HFFc6 (cell line): ENCODE measurements at places on chromosomes 7 and 10. TPM values are rescaled to one million over a fixed set of nuclear protein-coding genes. Genes with fewer than 3 reads are reported as not detected.

The CD36 gene
- total RNA-seq, result 0.82 to 3.5 TPM (median 1.5 TPM) in 3 replicates

The FOXI2 gene
- total RNA-seq, result not detected in 3 replicates

GRCh38 chr7:132270517-132270916 is 305.8 kb downstream of the PLXNA4 start:
- no peak for DNase-seq
- no peaks in the 10 kb centered on the region for H3K36me3 ChIP-seq
- H3K27me3 ChIP-seq, result peaks cover 6% of the 10 kb centered on the region
- no peak overlapping the region for H3K4me3 ChIP-seq
- no peak overlapping the region for H3K27ac ChIP-seq

The RGR gene
- not detected in 3 replicates for total RNA-seq

DNA sequence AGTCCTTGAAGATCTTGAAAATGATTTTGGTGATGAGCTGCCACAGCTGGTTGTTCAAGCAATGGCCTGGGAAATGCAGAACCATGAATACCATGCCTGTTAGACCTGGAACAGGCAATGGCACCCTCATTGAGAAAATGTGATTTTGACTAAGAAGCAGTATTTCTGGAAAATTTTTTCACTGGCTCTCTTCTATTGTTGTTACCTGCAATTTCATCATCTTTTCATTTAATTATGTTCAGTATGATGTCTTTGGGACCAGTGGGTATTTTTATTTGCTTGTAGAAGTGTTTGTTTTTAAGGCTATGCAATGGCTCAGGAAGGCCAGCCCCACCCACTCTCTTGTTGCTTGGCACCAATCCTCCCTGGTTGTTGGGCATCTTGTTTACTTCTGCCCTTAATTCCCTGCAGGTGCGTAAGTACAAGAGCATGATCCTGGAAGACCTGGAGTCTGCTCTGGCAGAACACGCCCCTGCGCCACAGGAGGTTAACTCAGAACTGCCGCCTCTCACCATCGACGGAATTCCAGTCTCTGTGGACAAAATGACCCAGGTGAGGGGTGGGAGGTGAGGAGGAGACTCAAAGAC is 78.6 kb downstream of the NRF1 start:
- peak overlapping the region; percentile 74; the same call in 1 of the 2 replicates for H3K27ac ChIP-seq
- H3K27me3 ChIP-seq, result no peaks in the 10 kb centered on the region
- H3K4me3 ChIP-seq, result no peak overlapping the region; the same call in 1 of the 2 replicates
- peaks cover 8% of the 10 kb centered on the region for H3K36me3 ChIP-seq
- peaks cover 32% of the 10 kb centered on the region for H3K4me1 ChIP-seq
